Activated naive CD8-positive, alpha-beta T cell treated with anti-CD3 and anti-CD28 coated beads, Interleukin-2, amount 10 ng/mL, durations not matched to agents 7 days and 5 days (primary cell): ENCODE measurements at places on chromosomes 6 and 20. TPM values are rescaled to one million over a fixed set of nuclear protein-coding genes. Genes with fewer than 3 reads are reported as not detected.

The MAS1L gene
- not detected for total RNA-seq

The TRIM40 gene
- total RNA-seq, result not detected

The CDKAL1 gene
- 24.4 TPM for total RNA-seq

The LPA gene
- not detected for total RNA-seq

The ARFGAP1 gene
- 86.1 TPM for total RNA-seq

The PPP1R14C gene
- not detected for total RNA-seq

The PIM1 gene
- total RNA-seq, result 428 TPM

The RIPOR2 gene
- 181 TPM for total RNA-seq

The GLP1R gene
- not detected for total RNA-seq

The ULBP1 gene
- total RNA-seq, result 0.97 TPM

The SLCO4A1 gene
- total RNA-seq, result 57.5 TPM

The TBXT gene
- total RNA-seq, result not detected

The SLC32A1 gene
- total RNA-seq, result not detected

The FERMT1 gene
- total RNA-seq, result not detected

The SALL4 gene
- total RNA-seq, result 0.11 TPM

The GTF3C6 gene
- 65.4 TPM for total RNA-seq

The LHFPL5 gene
- total RNA-seq, result not detected

The SOBP gene
- total RNA-seq, result 1.4 TPM
